ENCODE measurements at places on chromosomes 3 and 15. TPM values are rescaled to one million over a fixed set of nuclear protein-coding genes. Genes with fewer than 3 reads are reported as not detected.

The CHRFAM7A gene
- polyA plus RNA-seq = 0.55 TPM

The CRYGS gene
- polyA plus RNA-seq = 5.9 TPM

The OXTR gene
- polyA plus RNA-seq = not detected

The ZNF80 gene
- not detected for polyA plus RNA-seq

The MORC1 gene
- not detected for polyA plus RNA-seq

The CAV3 gene
- polyA plus RNA-seq = 0.08 TPM

The PPM1L gene
- 2.6 TPM for polyA plus RNA-seq

The ACTRT3 gene
- polyA plus RNA-seq = 0.76 TPM

The AADAC gene
- 14.5 TPM for polyA plus RNA-seq

The GOLGA6L10 gene
- 1.7 TPM for polyA plus RNA-seq

The LCMT2 gene
- 3.0 TPM for polyA plus RNA-seq

The CCR5 gene
- 2.0 TPM for polyA plus RNA-seq

The SIN3A gene
- 9.7 TPM for polyA plus RNA-seq

Data from stomach (tissue), 19 donors.